ENCODE measurements at places on chromosomes 4 and X.

GRCh38 chrX:154967603-154968002 is 54.9 kb downstream of the F8 start:
- peak; percentile 78 for DNase-seq

DNA sequence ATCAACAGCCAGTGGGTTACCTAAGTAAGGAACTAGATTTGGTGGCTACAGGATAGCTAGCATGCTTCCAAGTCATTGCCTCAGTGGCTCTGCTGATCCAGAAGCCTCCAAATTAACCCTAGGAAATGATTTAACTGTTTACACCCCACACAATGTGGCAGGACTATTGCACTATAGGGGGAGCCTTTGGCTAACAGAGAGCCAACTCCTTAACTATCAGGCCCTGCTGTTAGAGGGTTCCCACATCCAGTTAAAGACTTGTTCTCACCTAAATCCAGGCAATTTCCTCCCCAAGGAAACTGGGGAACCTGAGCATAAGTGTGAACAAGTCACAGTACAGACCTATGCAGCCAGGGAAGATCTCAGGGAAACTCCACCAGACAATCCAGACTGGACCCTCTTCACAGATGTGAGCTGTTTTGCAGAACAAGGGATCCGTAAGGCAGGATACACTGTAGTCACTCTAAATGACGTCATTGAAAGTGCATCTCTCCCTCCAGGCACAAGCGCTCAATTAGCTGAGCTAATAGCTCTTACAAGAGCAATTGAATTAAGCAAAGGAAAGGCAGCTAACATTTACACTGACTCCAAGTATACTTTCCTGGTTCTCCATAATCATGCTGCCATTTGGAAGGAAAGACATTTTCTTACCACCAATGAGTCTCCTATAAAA is 185.3 kb upstream of the SPOCK3 start:
- DNase-seq, result no peak

GRCh38 chr4:5808081-5808741 is 84.7 kb downstream of the CRMP1 start:
- DNase-seq, result peak; percentile 32

- DNase-seq, result no peak
Observed at GRCh38 chr4:98544141-98544817, 114.1 kb downstream of the TSPAN5 start.

DNA sequence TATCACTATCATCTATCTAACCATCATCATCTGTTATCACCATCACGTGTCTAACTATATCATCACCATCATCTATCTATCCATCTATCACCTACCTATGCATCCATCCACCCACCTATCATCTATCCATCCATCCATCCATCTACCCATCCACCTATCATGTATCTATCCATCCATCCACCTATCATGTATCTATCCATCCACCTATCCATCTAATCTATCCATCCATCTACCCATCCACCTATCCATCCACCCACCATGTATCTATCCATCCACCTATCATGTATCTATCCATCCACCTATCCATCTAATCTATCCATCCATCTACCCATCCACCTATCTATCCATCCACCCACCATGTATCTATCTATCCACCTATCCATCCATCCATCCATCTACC is 316.7 kb downstream of the DHRSX start:
- DNase-seq, result no peak

DNA sequence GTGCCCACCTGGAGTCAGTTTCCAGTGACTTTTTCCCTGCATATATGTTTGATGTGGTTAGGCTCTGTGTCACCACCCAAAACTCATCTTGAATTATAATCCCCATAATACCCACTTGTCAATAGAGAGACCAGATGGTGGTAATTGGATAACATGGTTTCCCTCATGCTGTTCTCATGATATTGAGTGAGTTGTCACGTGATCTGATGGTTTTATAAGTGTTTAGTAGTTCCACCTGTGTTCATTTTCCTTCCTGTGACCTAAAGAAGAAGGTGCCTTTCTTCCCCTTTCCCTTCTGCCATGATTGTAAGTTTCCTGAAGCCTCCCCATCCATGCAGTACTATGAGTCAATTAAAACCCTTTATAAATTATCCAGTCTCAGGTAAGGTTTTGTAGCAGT is 740.9 kb downstream of the ARAP2 start:
- no peak for DNase-seq

- no peak for DNase-seq
Observed at GRCh38 chr4:65831828-65832227, 161.5 kb upstream of the EPHA5 start.

GRCh38 chr4:185096032-185096653 is 46.9 kb upstream of the SLC25A4 start:
- peak; percentile 72 for DNase-seq

DNA sequence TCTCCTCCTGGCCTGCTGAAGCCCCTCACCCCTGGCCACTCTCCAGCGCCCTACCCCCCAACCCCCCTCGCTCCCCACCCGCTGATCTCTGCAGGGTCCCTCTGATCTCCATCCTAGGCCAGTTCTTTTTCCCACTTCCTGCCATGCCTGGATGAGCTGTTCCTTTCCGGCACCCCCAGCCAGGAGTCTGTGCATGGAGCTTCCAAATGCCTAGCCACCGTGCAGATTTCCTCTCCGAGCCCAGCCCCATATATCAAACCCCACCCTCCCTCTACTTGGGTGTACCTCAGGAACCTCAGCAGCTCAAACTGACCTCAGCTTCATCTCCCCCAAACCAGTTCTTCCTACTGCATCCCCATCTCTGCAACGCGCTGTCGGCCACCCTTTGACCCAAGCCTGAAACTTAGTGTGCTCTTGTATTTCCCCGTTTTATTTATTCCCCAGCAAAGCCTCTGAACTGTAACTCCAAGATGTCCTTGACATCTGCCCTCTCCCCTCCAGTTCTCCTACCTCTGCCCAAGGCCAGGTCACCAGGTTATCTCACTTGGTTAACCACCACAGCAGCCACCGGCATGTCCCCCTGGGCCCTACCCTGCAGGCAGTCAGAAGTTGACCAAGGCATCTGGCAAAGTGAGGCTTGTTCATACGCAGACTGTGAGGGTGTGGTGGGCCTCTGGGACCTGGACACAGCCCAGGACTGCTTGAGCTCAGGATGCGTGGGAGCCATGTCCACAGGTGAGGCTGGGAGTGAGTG is 194.9 kb upstream of the PSAPL1 start:
- DNase-seq, result peak; percentile 17

DNA sequence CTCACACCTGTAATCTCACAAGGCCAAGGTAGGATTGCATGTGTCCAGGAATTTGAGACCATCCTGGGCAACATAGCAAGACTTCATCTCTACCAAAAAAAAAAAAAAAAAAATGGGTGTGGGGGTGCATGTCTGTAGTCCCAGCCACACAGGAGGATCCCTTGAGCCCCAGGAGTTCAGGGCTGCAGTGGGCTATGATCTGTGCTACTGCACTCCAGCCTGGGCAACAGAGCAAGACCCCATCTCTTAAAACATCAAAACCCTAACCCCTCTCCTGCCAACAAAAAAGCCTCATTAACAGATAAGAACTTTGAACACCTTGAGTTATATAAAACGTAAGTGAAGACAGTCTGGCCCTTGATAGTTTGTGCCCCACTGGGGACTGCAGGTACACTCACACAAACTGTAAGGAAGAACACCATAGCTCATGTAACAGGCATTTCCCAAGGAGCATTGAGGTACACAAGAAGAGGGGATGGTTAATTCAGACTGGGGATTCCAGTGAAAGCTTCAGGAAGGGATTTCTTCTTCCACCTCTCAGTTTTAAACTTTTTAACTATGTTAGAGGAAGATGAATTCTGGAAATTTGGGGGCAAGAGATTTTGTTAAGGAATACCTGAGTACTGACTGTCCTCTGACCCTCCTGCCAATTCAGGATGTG is 34.7 kb downstream of the RBPJ start:
- no peak for DNase-seq

DNA sequence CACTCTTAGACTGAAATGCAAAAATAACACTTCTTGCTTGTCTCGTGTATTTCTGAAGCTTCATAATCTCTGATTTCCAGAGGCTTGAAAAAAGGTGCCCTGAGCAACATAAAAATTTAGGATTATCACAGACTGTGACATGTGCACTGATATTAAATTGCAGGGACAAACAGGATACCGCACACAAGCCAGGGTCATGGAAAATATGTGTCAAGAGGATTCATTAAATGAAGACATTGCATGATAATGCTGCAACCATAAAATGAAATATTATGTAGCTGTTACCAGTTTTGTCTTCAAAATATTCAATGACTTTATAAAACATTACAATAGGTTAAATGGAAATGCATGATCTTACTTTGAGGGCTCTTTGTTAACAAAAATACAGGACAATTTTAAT is 328.0 kb downstream of the KCTD8 start:
- DNase-seq, result no peak

DNA sequence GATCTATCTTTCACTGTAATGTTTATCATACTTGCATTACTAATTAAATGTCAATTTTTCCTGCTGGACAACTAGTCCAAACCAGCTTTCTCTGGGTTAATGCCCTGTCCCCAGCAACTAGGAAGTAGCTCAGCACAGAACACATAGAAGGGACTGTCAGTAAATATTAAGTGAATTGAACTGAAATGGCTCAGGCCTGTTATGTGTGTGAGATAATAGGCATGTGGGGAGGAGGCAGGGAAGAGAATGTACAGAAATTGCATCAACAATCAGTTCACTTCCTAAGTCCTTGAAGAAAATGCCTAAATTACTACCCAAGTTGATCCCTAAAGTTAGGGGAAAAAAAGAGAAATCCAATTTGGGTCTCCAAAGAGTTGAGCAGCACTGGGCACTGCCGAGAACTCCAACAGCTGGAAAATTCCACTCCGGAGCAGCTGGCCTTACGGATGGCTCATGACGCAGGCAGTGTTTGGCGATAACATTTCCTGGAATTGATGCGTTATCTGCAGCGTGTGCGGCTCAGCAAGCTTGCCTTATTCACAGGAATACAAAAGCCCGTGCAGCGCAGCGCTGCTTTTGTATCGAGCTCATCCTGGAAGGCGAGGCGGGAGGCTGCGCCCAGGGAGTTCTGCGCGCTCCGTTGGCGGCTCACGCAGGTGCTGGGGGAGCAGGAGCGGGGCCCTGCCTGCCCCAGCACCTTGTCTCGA is 297.3 kb upstream of the LCORL start:
- peak; percentile 97 for DNase-seq

GRCh38 chrX:81348388-81348787 is 146.5 kb downstream of the SH3BGRL start:
- DNase-seq, result no peak

DNA sequence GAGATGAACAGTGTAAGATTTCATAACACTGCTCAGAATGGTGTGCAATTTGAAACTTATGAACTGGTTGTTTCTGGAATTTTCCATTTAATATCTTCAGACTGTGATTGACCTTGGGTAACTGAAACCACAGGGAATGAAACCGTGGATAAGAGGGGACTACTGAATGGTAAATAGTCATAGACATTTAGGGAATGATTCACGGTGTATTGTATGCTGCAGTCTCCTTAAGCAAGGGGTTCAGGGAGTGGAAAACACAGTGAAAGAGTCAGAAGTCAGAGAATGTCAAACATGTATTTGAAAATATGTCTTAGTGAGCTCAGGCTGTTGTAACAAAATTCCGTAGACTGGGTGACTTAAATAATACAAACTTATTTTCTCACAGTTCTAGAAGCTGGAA is 398.2 kb upstream of the DIPK2B start:
- DNase-seq, result no peak

GRCh38 chr4:40327340-40327739 is 7.8 kb upstream of the CHRNA9 start:
- no peak for DNase-seq

DNA sequence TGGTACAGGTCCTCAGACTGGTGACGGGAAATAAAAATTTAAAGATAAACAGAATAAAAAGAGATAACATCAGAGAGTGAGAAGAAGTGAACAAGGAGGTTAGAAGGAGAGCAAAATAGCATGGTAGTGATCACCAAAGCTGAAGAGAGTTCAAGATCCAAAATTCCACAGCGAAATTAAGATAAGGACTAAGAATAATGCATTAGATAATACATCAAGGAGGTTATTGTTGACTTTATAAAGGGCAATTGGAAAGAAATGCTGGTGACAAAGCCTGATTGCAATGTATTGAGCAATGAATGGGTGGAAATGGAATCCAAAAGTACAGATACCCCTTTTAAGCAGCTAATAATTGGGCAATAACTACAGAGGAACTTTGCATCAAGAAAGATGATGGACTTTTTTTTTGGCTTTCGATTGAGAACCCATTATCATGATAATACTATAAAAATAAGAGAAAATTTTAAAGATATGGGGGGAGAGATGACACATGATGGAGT is 101.6 kb upstream of the MAP9 start:
- no peak for DNase-seq

- no peak for DNase-seq
Observed at GRCh38 chr4:80069108-80069836, 3.8 kb downstream of the ANTXR2 start.

GRCh38 chr4:75643651-75644050 is 13.3 kb upstream of the CDKL2 start:
- DNase-seq, result no peak

GRCh38 chr4:160117686-160118085 is 1014.8 kb downstream of the RAPGEF2 start:
- no peak for DNase-seq

DNA sequence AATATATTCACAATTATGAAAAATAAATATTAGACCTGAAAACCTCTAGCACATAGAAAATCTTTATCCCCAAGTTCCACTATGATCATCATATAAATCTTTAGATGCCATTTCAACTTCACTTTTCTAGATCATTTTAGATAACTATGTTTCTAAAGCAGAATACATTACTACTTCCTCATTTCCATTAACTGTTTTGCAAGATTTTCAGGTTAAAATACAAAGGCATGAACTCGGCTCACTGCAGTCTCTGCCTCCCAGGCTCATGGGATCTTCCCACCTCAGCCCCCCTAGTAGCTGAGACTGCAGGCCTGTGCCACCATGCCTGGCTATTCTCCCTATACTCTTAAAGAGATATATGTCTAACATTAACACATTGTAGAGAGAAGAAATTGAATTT is 1365.9 kb upstream of the AGA start:
- no peak for DNase-seq

GRCh38 chr4:140305053-140305452 is 68.4 kb upstream of the SCOC start:
- DNase-seq, result no peak

Data from lung microvascular endothelial cell (primary cell).